ENCODE measurements at places on chromosomes 5 and 9.

DNA sequence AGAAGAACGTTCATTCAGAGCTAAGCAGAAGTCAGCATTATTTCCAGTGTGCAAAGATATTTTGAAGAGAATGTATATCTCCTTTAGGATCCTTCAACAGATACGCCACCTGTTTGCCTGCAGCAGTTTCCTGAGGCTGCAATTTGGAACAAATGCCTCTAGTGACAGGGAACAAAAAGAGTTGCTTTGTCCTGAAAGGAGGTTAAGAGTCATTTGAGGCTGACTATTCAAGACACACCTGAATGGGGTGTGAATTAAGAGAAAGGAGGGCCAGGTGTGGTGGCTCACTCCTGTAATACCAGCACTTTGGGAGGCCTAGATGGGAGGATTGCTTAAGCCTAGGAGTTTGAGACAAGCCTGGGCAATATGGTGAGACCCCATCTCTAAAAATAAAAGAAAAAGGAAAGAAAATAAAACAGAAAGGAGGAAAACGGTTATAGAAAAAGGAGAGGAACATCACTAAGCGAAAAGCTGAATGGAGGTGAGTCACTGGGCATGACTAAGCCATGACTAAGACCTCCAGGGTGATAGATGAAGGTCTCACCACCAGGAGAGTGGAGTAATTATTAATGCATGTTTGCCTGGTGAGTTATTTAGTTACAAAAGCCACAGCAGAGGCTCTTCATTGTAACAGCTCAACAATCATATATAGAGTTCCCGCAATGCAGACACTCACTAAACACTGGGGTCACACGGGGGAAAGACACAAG lies 255.2 kb upstream of the TNC start:
- peak; percentile 1 for DNase-seq

DNA sequence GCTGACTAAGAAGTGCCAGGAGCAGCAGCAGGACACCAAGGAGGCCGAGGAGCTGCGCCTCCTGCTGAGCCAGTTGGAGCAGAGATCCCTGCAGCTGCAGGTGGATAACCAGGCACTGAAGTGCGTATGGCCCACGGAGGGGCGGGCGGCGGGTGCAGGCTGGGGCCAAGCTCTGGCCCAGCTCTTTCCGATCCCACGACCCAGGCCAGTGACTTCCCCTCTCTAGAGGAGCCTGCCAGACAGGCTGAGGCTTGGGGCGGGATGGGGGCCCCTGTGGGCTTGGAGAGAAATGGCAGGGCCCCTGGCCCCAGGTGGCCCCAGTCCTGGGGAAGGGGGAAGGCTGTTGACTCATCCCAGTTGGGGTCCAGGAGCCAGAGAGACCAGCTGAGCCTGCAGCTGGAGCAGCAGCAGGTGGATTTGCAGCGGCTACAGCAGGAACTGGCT lies 3.6 kb downstream of the PTRH1 start:
- DNase-seq = no peak

DNA sequence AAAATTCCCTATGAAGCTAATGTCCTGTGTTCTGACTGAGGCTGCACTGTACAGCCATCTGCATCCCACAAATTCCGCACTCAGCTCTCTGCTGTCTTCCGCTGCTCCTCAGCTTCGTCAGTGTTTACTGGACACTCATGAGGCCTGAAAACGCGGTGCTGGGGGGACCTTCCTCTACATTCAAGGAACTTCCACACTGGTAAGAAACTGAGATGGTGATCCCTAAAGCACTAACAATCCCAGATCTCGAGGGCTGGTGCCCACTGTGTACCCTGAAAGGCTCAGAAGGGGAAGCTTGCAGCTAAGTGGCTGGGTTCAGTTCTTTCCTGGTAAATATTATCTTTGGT lies 117.9 kb downstream of the NRG2 start:
- DNase-seq = no peak

GRCh38 chr5:100043475-100043874 lies 491.7 kb upstream of the FAM174A start:
- no peak for DNase-seq

- DNase-seq = no peak
These were observed 71.8 kb downstream of the FRMD3 start for GRCh38 chr9:83466351-83466750.

DNA sequence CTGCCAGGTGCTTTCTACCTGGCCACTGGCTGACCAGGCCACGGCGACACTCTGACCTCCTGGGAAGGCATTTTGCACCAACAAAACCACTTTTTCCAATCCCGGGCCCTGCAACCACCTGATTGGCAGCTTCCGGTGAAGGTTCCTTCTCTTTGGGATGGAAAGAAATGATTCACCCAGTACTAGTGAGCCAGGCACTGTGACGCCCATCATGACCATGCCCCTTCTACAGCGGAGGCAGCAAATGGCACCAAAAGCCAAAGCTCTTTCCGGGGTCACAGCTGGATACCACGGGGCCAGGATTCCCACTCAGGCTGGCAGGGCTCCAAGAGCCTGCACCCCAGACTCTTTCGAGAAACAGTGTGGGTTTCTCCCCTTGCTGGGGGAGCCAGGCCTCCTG lies 4.7 kb downstream of the NOTCH1 start:
- no peak for DNase-seq

DNA sequence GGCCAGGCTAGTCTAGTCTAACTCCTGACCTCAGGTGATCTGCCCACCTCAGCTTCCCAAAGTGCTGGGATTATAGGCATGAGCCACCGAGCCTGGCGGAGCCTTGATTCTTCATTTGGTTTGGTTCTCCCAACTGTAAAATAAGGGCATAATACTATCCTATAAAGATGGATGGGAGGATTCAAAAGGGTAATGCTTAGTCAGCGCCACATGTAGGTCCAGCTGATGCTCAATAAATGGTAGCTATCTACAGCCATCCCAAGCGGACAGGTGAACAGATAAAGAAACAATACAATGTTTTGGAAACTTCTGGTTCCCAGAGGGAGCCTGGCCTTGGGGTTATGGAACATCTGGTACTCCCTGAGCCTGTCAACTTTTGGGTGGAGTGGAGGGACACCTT lies 13.6 kb upstream of the SET start:
- no peak for DNase-seq
